LNCaP clone FGC (cell line): ENCODE measurements at places on chromosomes 5 and 9.

GRCh38 chr5:125719681-125720347, 703.4 kb upstream of the GRAMD2B start:
- DNase-seq, result no peak

DNA sequence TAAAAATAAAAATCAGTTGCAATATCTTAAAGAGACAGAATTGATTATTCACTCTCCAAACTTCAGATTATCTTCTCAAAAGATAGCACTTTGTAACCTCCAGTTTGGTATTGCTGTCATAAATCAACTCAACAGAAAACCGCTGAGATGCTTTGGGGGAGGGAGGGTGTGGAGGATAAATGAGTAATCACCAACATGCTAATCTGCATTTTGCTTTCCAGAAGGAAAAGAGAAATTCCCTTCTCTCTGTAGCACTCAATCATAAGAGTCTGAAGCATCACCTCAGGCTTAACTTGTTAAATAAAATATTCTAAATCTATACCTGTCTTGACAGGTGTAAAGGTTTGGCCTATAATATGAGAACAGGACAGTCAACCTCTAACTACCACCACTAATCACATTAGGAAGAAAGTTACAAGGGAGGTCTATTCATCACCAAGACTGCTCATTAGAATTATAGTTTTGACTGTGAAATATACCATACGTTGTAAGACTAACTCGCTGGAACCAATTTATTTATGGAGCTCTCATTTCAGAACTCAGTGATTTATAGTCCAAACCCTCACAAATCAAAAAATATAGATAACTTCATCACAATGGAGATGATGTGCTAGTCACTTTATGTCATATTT, 89.0 kb downstream of the PIK3R1 start:
- DNase-seq, result no peak

- DNase-seq, result no peak
Observed at GRCh38 chr5:138789771-138790242, 36.6 kb downstream of the CTNNA1 start.

DNA sequence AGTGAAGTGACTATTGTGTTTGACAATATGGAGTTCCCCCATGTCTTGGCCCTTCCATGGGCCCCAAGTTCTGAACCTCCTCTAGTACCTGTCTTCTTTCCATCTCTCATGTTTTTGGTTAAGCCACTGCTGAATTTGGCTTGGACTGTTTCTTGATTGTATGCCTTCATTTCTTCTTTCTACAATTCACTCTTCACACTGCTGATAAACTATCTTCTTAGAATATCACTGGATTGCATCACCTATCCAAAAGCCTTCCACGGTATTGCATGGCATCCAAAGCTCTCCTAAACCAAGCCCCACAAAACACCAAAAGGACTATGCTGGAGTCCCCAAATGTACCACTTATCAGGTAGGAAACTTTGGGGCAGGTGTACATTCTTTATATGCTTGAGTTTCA, 4.3 kb upstream of the POC5 start:
- no peak for DNase-seq

GRCh38 chr5:173673295-173674101, 57.0 kb upstream of the BOD1 start:
- no peak for DNase-seq

DNA sequence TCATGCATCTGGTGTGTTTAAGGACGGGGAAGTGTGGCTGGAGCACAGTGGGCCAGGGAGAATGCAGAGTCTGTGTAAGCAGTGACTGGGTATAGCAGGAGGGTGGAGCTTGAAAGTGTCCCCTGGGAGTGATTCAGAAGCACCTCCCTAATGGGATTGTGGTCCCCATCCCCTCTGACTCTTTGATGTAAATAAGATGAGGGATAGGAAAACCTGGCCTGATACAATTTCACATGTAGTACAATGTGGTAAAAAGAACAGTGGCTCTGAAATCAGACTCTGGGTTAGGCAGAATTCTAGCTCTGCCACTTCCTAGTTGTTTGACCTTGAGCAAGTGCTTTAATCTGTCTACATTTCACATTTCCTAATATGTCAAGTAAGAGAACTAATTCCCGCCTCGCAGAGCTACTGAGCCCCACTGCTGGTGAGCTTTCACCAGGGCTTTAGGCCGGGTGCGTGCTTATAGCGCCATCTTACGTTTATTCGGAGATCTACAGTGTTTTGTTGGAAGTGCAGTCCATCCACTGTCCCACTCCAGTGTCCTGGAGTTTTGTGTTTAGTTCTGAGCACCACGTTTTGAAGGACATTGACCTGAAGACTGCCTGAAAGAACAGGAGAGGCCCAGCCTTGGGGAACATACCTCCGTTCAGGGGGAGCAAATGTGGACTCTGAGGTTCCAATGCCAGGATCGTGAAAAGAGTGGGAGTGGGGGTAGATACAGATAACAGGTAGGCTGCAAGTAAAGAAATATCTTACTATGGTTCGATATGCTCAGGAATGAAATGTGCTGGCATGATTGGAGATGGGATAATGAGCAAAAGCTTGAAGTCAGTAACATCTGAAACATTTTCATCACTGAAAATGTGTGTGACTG, 51.2 kb upstream of the TESK1 start:
- DNase-seq, result no peak

DNA sequence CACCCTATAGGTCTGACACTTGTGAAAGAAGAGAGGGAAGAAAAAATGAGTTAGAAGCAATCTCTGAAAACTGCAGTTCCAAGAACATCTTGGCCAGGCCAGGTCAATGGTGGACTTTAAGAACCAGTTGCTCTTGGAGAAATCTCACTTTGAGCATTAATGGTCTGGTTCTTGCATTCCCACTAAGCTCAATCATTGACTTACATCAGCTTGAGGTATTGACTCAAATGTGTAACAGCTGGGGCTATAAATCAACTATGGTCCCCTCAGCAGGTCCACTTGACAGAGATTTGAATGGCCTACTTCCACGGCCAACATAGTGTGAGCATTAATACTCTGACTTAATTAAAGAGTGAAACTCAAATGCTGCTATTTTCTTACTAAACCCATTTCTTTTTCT, 357.8 kb upstream of the RGMB start:
- no peak for DNase-seq

DNA sequence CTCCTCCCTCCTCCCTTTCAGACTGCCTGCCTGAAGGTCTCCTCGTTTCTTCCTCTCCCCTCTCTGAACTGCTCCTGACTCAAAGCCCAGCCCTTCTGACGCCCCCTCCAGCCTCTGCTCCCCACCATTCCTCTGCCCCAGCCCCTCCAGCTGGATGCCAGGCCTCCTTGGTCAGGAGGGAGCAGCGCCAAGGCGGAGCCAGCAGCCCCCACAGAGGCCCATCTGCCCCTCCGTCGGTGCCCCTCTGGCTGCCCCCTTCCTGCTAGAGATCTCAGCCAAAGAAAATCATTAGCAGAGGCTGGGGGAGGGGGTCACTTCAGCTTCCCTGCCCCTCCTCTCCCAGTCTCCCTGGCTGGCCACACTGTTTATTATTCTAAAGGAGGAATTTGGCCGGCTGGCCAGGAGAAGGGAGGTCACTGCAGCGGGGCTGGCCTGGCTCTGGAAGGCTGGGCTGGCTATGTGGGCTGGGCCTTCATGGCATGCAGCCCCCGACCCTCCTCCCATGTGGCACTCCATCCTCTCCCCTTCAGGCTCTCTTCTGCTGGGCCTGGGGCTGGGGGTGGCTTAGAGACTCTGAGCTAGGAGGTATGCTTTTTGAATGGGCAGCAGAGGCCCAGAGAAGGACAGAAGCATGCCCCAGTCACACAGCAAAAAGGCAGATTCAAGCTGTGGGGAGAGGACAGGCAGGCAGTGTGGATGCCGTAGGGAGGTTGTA, 16.9 kb downstream of the PDGFRB start:
- no peak for DNase-seq

DNA sequence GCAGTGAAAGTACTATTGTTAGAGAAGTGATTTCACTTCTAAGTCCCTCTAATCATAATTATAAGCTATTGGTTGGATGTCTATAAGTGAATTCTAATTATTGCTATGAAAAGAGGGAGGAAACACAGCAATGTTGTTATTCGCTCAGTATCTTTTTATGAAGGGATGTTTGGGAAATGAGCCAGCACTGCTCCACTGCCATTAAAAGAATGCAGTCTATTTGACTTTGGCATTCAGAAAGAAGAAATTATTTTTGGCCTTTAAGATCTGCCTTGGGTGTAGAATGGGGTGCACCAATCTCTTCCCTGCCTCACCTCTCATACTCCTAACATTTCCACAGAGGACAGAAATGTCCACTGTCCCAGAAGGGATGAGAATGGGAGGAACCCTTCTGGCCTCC, 332.0 kb downstream of the SPATA31D1 start:
- DNase-seq, result no peak

DNA sequence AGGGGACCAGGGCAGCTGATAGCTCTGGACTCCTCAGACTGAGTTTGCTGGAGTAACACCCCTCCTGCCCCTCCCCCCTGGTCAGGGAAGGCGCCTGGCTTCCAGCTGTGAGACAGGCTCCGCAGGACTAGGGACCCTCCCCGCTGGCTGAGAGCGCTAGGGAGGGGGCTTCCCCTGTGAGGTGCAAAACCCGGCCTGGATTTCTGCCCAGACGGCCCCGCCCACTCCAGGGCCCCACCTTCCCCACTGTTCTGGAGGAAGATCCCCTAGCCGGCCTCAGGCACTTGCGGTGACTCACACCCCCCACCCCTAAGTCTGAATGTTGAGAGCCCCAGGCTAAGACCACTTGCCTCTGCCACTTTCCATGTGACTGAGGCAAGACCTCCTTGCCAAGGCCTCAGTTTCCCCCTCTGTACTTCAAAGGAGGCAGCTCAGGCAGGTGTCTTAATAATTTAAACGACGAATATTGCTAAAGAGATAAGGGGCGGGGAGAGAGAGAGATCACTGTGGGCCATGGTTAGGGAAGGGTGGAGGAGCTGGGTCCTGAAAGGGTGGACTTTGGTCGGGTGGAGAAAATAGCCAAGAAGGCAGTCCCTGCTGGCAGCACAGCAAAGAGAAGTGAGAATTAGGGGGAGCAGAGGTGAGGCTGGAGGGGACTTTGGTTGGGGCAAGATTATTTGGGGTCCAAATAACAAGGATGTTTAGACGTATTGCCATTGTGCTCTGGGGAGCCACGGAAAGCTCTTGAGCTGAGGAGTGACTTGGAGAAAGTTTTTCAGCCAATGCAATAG, 1.0 kb upstream of the DAB2IP start:
- no peak for DNase-seq

GRCh38 chr5:39495227-39495626, 70.4 kb upstream of the DAB2 start:
- DNase-seq, result no peak

- DNase-seq, result no peak
Observed at GRCh38 chr9:27817747-27818146, 244.5 kb upstream of the C9orf72 start.

DNA sequence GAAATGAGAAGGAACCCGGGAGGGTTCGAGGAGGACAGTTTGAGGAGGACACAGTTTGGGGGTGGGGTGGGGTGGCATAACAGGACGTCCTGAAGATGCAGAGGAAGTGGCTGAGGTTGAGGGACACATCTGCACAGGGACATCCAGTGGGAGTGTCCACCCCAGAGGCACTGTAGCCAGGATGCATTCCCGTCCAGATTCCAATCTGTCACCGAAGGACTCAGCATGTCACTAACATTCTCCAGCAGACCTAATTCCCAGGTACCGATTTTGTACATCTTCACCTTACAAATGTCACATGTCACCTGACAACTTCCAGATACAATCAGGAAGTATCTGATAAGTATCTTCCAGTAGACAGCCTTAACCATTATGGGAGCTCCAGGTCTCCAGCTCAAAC, 42.6 kb downstream of the EPB41L4B start:
- no peak for DNase-seq

DNA sequence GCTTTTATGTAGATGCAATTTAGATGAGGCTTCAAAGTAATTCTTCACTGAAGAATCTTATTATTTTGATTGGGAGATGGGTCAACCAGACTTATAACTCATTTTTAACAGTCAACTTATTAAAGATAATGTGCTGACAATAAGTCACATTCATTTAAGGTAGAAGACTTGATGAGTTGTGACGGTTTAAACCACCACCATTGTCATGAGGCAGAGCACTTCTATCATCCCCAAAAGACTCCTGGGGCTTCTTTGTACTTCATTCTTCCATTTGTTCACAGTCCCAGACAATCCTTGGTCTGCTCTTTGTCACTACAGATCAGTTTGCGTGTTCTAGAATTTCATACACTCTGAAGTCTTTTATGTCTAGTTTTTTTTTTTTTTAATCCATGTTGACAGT, 346.1 kb downstream of the RASEF start:
- DNase-seq, result no peak

DNA sequence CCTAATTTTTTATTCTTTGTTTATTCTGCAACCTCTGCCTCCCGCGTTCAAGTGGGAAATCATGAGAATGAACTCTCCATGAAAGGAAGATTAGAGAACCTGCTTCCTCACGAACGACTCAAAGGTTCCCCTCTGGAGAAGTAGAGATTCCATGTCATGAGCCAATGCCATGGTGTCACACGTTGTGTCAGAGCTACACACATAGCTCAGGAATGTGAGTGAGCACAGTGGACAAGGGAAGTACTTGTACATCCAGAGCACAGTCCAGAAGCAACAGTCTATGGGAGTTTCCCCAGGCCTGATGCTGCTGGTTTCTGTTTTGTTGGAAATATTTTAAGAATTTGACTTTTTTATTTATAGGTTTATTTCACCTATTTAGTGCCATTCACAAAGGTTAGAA, 26.8 kb upstream of the PPP2CA start:
- no peak for DNase-seq

GRCh38 chr5:144504929-144505577, 334.4 kb downstream of the KCTD16 start:
- no peak for DNase-seq

GRCh38 chr5:42666869-42667268, 89.7 kb upstream of the CCDC152 start:
- no peak for DNase-seq

DNA sequence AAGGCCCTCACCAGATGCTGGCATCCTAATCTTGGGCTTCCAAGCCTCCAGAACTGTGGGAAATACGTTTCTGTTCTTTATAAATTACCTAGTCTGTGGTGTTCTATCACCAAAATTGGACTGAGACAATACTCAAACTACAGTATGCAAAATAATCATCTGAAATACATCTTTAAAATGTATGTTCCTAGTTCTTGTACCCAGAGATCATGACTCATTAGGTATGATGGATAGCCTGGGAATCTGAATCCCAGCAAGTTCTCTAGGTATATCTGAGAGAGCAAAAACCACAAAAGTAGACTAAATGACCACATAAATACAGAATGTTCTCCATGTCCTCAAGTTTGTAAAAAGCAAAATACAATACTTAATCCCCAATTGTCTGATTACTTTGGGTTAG, 166.3 kb downstream of the YIPF5 start:
- no peak for DNase-seq

DNA sequence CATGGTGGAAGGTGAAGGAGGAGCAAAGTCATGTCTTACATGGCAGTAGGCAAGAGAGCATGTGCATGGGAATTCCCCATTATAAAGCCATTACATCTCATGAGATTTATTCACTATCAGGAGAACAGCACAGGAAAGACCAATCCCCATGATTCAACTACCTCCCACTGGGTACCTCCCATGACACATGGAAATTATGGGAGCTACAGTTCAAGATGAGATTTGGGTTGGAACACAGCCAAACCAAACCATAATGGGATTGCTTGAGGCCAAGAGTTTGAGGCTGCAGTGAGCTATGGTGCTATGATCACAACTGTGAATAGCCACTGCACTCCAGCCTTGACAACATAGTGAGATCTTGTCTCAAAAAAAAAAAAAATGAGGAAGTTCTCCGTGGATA, 581.8 kb downstream of the TAF11L14 start:
- no peak for DNase-seq

GRCh38 chr9:124263800-124264426, 6.2 kb downstream of the NEK6 start:
- DNase-seq, result no peak

- no peak for DNase-seq
Observed at GRCh38 chr9:82682431-82682830, 380.5 kb downstream of the RASEF start.
